ENCODE measurements at places on chromosomes 12 and 14.

DNA sequence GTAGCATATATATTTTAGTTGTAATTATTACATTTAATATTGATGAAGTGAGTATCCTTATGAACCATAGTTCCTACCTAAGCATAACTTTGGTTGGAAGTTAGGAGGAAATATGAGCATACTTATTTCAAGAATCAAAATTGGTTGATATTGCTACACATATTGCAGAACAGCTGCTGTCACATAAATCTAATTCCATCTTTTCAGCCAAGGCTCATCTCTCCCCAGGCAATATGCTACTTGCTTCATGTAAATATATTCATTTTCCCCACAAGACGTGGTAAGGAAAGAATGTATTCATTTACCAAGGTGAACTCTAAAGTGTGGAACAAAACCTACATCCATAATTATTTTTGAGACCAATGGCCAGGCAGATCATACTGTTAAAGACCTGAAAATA, 62.5 kb upstream of the HIF1A start:
- DNase-seq, result no peak

DNA sequence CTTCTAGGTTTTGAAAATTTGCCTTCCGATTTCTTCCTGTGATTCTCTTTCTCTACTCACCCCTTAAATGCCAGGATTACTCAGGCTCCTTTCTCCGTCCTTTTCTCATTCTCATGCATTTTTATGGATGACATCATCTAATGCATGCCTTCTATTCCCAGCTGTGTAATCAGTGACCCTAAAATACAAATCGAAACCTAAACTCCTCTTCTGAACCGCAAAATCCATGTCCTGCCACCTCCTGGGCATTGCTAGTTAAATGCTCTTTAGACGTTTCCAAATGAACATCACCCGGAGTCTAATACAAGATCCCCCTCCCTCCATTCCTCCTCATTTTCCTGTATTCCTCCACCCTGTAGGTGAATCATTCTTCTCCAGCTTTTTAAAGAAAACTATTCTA, 1703.1 kb upstream of the FLRT2 start:
- no peak for DNase-seq

DNA sequence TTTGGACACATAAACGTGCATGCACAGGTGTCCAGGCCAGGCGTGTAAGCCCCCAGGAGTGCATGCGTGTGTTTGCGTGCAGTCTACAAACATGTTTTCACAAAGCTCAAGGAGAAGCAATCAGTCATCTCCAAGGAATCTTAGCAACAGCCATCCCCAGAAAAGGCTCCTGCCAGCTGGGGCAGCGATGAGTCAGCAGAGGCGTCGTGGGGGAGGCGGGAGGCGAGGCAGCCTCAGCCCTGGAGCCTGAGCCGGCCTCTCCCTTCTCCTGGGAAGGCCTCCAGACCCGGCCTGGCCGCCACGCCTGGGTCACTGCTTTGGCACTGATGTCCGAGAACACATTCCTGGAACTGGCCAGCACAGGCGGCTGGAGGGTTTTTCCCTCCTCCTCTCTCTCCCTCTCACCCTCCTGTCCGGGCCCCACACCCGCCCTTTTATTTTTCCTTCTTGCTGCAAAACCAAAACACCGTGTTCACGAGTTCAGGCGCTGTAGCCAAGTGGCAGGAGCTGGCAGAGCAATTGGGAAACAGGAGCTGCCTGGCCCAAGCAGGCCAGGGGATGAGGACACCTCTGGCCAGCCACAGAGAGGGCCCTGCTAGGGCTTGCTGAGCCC, 92.7 kb downstream of the LRRC74A start:
- no peak for DNase-seq

DNA sequence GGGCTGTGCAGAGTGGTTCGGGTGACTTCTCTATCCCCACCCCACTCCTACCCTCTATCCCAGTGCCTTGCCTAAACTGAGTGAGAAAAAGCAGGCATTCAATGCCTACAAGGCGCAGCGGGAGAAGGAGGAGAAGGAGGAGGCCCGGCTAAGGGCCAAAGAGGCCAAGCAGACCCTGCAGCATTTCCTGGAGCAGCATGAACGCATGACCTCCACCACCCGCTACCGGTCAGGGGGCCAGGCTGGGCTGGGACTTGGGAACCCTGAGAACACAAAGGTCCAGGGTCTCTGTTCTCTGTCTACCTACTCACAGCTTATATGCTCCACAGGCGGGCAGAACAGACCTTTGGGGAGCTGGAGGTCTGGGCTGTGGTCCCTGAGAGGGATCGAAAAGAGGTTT, 11.7 kb downstream of the PRPF40B start:
- no peak for DNase-seq

DNA sequence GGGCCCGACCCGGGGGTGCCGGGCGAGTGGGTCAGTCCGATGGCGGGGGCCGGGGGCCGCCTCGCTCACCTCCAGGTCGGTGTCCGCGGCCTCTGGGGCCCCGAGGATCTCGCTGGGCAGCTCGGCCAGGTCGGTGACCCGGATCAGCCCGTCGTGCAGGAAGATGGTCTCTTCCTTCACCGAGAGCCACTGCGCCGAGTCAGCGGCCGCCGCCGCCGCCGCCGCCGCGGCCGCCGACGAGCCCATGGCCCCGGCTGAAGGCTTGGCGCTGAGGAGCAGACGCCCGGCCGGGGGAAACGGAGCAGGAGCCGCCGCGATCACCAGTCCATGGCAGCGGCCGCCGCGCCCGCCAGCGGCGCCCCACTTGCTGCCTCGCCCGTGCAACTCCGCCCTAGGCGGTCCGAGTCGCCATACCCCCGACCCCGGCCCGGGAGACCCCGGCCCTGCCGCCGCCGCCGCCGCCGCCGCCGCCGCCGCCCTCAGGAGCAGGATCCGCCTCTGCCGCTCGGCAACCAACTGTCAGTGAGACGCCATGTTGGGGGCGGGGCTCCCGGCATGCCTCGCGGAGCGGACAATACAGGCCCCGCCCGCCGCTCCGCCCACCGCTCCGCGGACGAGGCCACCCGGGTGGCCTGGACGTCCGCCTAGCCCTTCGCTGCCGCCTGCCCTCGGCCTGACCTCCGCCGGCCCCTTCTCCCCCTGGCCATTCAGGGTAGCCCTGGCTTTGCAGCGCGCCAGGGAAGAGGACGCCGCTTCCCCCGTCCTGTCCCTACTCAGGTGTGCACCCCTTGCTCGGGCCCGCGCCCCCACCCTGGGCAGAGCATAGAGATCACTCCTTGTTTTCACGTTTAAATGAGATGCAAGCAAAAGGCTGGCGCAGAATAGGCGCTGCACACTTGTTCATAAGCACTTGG, at the start of gene HECTD4:
HECTD4 (minus strand) TSS at position 549 of the 914 bp plus-strand sequence; CDS start at position 246, 303 bp downstream.
- peak; percentile 94 for DNase-seq

- no peak for DNase-seq
These were observed 396.8 kb downstream of the NUAK1 start for GRCh38 chr12:105741786-105742566.
